ENCODE measurements at places on chromosomes 3 and 15.
A peak's percentile ranks its signal among the peaks of the same experiment; 100 is the strongest.

DNA sequence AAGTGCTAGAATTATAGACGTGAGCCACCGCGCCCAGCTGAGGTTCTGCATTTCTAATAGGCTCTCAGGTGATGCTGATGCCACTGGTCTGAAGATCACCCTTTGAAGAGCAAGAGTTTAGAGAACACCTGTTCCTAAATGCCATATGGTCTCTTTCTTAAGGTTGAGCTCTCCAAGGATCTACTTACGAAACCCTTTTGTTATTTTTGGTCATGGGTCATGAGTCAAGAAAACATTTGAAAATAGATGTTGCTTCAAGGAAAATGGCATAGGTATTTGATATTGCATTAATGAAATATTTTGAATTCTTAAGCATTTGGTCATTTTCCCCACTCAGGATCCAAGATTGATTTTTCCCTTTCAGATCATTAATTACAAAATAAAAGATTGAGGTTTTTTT lies 74.7 kb upstream of the SOX2 start:
- no peak for DNase-seq

DNA sequence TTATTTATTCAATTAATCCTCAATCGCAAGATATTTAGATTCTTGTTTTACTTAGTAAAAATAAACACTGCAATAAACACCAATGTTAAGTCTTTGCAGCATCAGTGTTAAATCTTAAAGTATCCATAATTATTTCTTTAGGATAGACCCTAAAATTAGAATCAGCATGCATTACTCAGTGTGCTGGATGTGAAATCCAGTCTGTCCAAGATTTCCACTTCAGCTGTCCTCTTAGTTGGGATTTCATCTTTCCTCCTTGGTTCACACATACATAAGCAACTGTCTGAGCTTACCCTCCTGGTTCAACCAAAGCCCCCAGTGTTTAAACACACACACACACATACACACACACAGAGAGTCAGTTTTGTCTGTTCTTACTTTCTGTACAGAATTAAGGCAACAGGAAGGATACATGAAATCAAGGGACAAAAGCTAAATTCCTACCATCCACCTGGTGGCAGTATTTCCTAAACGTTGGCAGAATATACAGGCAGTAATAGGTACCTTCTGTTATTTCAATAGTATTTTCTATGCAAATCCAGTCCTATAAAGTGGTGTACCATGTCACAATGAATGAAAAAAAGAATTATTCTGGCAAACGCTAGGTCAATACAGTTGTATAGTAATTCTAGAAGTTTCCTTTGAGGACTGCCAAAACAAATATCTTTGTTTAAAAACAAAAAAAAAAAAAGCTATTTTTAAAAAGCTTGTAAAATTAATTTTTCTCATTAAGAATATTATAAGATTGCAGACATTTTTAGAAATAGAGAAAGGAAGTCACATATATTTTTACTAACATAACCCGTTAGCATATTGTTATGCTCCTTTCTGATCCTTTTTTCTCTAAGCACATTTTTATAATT lies 27.3 kb upstream of the DMXL2 start:
- DNase-seq = peak; percentile 4

- DNase-seq = no peak
Observed at GRCh38 chr3:171809611-171809860, 747 bp downstream of the PLD1 start.

- no peak for DNase-seq
Observed at GRCh38 chr3:170044795-170045244, 7.0 kb downstream of the GPR160 start.

DNA sequence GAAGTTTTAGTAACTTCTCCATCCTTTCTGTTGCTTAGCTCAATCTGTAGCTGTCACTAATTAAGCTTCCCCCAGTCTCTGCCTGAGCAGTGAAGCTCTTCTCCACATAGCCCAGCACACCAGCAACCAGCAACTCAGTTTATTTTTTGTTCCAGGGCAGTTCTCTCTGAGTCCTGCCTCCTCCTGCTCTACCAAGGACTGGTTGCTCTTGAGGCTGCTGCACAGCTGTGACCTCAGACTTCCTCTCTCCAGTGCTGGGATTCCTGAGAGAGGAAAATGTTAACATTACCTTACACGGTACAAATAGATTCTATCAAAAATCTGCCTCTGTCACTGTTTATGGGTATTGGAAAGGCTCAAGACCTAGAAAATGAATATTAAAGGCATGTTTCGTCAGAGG lies 294.7 kb downstream of the OXSM start:
- DNase-seq = no peak
